ENCODE measurements at places on chromosomes 7 and 10.

DNA sequence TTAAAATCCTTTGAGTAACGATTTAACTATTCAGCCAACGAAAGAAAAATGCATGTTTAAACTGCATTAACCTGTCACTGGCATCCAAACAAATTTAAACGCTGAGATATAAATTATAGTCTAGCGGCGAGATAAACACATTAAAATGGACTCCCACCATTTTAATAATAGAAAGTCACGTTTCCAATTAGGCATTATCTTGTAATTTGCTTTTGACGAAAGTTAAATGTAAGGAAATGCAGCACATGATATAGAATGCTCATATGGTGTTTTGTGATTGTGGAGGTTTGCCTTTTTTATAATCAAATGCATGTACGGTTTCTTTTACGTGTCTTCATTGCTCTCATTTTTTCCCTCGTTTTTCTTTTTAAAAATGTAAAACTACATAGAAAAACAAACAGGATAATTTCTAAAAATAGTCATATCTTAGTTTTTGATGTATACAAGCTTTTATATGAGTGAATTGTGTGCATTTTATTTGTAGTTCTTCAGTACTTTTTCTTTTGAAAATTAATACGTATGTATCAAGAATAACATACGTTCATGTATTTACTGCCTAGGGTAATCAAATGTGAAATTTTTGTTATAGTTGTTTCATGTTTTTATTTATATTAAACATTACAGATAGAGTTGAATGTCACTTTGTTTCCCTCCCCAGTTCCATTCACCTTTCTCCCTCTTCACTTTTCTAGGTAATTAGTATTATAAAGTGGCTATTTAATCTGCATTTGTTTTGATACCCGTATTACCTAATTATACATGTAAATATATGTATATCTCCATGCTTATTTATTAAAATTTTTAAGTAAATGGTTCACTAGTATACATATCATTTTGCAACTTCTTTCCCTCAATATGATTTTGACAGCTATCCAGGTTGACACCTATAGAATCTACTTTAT is 1.1 kb upstream of the KLF14 start:
- DNase-seq = no peak

- no peak for DNase-seq
Measured at GRCh38 chr7:110813986-110814385, 276.9 kb upstream of the LRRN3 start.

- DNase-seq = no peak
Measured at GRCh38 chr10:49288341-49289065, 10.5 kb upstream of the C10orf71 start.

DNA sequence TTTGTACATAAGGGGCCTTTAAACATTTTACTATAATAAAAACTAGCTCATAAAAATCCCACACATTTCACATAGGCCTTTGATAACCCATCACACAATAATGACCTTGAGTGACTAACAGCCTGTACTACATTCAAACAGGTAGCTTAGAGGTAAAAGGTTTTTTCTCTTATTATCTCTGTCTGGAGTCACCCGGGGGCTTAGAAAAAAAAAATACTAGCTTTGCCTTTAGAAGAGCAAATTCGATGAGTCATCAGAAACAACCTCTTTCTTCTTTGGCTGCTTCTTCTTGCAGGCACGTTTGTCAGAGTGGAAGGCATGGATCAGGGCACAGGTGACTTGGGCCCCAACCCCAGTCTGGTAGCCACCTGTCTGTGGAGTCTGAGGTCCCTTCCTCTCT is 43.4 kb upstream of the ADO start:
- no peak for DNase-seq

GRCh38 chr10:42930516-42931192 is 146.2 kb upstream of the RET start:
- no peak for DNase-seq

DNA sequence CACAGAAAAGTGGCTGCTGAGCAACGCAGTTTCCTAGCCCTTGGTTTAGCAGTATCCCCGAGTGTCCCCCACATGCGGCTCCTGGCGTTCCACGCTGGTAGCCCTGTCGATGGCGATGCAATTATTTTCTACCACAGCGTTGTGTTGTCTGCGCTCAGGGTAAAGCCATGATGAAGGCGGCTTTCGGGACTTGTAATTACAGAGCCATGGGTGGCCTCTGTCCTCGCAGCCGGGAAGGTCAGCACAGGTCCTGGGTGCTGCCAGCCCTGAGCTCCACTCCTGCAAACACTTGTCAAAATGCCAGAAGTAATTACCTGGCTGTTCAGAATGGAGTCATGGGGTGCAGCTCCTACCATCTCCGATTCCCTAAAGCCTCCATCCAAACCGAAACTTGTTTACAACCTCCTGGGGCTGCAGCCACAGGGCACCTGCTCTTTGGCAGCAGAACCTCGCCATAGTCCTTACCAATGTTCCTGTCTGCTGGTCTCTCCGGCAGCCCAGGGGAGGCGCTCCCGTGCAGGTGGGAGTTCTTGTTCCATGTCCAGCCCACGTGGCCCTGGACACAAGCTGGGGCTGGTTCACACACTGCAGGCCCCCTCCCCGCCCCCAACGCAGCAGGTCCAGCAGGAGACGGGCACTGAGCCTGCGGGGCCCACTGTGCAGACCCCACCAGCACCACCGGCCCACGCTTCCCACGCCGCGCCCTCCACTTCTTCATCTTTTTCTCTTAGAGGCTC is 512.6 kb downstream of the PTPRN2 start:
- no peak for DNase-seq

DNA sequence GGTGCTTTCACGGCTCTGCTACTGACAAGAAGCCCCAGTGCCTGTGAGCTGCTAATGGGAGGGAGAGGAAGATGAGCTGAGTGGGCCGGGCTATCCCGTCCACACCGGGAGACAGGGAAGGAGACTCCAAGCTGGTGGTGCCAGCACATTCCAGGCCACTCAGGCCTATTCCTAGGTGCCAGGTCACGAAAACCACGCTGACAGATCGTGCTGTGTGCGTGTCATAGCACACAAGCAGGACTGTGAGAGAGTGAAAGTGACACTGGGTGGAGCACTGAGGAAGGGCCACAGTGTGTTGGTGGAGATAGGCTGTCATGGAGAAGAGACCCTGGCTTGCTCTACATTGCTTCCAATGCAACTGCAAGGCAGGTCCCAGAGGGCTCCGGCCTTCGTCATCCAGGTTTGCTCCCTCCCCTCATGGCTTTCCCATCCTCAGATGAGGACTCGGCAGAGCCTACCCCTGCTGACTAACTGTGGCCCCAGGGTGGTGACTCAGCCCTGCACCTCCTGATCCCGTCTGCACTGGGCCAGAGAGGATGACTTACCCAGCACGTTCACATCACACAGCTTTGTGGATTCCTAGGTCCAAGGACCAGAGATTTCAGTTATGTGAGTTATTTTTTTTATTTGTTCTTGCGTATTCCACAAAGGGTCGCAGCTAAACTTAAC is 167.3 kb downstream of the EGFR start:
- DNase-seq = peak; percentile 99

DNA sequence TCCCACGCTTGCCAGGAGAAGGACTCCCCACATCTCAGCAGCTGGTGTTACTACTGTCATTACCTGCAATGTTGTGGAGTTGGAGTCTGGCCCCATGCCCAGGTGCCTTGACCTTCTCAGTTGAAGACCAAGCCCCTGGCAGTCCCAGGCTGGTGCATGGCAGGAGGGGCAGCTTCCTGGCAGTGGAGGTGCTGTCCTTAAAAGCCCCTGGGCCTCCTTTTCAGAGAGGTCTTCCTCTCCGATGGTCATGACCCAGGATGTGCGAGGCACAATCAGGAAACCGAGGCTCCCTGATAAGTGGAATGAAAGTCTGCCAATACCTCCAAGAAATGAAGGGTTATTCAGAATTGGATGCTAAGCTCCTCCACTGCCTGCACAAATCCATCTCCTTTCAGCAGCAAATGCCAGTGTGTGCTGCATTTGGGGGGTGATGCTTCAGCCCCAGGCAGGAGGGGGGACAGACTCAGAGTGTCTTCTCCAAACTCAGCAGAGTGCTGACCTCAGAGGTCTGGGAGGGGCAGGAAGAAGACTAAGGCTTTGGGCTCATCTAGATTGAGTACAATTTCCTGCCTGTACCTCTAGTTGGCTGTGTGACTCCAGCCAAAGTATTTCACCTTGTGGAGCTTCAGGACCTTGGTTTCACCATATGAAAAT is 97.0 kb upstream of the DDC start:
- no peak for DNase-seq

GRCh38 chr7:150382123-150382843 is 3.2 kb downstream of the ZNF775 start:
- peak; percentile 36 for DNase-seq

DNA sequence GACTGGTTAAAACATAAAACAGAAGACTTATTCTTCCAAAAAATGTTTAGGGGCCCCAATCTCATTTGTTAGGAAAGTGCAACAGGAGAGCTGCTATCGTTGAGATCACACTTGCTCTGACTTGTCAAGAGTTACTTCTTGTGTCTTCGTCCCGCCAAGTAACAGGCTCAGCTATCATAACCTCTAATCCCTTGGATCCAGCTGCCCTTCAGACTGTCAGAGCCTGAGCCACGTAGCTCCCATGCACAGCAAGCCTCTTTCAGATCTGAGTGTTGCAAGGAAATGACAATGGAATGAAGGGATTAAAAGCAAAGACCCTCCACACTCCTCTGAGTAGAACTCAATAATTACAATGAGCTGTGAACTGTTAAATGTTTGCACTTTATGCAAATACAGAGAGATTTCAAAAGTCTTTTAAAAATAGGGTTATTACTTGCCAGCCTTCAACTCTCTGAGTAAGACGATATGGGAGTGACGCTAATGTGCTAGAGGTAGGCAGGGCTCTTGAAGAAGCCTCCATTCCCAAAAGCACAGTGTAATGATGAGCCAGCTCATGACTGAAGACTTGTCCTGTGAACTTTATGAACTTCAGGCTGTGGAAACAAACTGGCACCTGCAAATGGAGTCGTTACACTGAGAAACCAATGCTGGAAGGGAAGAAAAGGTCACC is 28.4 kb upstream of the CDK13 start:
- peak; percentile 61 for DNase-seq

GRCh38 chr10:63425512-63425911 is 40.3 kb downstream of the JMJD1C start:
- DNase-seq = no peak

GRCh38 chr7:33678569-33679335 is 226.6 kb upstream of the BMPER start:
- no peak for DNase-seq

GRCh38 chr7:129176916-129177710 is 11.3 kb upstream of the SMO start:
- DNase-seq = no peak

DNA sequence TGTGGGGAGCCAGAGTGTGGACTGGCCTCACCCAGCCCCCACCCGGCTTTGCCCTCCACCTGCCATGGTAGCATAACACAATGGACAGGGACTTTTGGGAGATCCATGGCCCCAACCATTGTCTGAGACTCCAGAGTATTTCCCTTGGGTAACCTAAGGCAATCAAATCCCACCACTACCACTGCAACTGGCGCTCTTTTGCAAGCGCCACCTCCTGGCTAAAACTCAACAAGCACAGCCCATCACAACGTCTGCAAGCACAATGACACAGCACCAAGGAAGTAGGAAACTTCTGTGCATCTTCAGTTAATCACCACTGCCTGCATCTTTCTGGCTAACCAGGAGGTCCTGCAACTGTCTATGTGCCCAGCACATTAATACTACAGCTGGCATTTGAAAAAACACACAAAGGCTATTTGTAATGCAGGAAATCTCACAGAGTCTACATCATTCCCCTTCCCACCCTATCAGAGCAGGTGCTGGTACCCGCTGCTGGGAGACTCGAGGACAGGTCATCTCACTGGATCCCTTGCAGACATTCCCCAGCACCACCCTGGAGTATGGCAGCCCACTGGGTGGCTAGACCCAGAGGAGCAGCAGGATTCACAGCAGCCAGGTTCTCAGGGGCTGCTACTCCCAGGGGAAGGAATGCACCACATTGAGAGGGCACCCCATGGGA is 27.7 kb downstream of the ANKRD26 start:
- DNase-seq = no peak

DNA sequence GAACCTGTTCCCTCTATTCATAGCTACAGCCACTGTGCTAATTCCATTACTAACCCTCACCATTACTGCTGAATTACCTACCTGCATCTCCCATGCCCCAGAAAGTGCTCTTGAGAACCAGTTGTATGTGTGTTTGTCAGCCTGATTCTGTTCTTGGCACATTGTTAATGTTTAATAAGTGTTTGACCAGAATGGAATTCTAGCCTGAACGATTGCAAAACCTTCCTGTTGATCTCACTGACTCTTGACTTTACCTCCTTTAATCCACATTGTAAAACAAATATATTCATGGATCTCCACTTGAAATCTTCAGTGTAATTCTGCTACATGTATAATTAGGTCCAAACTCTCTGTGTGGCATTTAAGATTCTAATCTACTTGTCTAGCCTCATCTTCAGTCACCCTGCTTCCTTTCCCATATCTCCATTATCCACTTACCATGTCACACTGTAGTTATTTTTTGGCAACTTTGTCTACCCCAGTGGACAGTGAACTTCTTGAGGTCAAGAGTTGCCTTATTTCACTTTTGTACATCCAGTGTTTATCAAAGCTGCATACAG is 4.9 kb downstream of the ZNF277 start:
- peak; percentile 58 for DNase-seq

DNA sequence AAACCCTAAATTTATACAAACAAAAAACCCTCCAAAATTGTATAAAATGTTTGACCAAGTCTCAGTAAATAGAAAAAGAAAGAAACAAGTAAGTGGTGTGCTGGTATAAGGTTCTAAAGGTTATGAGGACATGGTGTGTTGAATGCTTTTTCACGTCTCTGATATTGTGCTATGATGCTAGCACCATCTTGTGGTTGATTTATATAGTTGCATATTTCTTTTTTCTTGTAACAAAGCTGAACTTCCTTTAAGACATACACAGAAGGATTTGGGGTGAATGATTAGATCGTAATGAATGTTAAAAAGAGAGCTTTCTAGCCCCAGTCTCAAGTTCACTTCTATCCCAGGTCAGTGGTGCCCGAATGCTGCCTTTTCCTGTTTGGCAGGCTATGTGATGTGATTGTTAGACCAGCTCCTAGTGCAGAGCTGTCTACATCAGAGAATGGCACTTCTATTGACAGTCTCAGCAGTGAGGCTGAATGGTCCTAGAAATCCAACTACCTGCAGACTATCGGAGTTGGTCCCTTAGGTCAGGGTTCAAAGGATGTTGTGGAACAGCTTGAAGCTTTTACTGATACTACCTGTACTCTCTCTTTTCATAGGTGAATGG is 25.0 kb downstream of the VTI1A start:
- peak; percentile 60 for DNase-seq

All from epithelial cell of esophagus (primary cell).